ENCODE measurements at places on chromosomes 3 and 15.
A peak's percentile ranks its signal among the peaks of the same experiment; 100 is the strongest.

DNA sequence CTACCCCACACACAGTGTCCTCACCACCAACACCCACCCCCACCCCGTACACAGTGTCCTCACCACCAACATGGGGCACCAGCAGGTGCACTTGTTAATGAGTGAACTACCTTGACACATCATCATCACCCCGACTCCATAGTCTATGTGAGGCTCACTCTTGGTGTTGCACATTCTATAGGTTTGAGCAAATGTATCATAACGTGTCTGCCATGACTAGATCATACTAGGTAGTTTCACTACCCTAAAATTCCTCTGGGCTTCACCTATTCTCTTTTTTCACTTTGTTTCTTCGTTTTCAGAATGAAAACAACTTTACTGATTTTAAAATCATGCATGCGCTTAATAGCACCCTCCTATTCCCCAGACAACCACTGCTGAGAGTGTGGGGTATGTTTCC, 102.6 kb upstream of the SLC6A6 start:
- peaks cover 13% of the 10 kb centered on the region for H3K4me1 ChIP-seq
- H3K4me3 ChIP-seq, result no peak overlapping the region
- no peak overlapping the region for H3K27ac ChIP-seq
- no peak for DNase-seq
- no peaks in the 10 kb centered on the region for H3K36me3 ChIP-seq

- no peak overlapping the region for H3K27ac ChIP-seq
- no peaks in the 10 kb centered on the region for H3K27me3 ChIP-seq
- H3K4me3 ChIP-seq, result no peak overlapping the region
- no peak for DNase-seq
- peaks cover 9% of the 10 kb centered on the region for H3K4me1 ChIP-seq
Observed at GRCh38 chr3:53585049-53585448, 90.6 kb downstream of the CACNA1D start.

- DNase-seq, result no peak
- H3K4me1 ChIP-seq, result no peaks in the 10 kb centered on the region
- H3K4me3 ChIP-seq, result no peak overlapping the region
- no peaks in the 10 kb centered on the region for H3K27me3 ChIP-seq
- no peaks in the 10 kb centered on the region for H3K36me3 ChIP-seq
Observed at GRCh38 chr3:44666346-44666745, 17.8 kb downstream of the ZNF35 start.

GRCh38 chr15:43187544-43188155, 2.4 kb downstream of the CCNDBP1 start:
- H3K4me1 ChIP-seq, result peaks cover 12% of the 10 kb centered on the region
- peaks cover 14% of the 10 kb centered on the region for H3K36me3 ChIP-seq
- DNase-seq, result no peak
- no peaks in the 10 kb centered on the region for H3K27me3 ChIP-seq
- no peak overlapping the region for H3K4me3 ChIP-seq

GRCh38 chr3:1444195-1444594, 351.4 kb downstream of the CNTN6 start:
- H3K27ac ChIP-seq, result no peak overlapping the region
- H3K4me1 ChIP-seq, result no peaks in the 10 kb centered on the region
- H3K4me3 ChIP-seq, result no peak overlapping the region
- H3K27me3 ChIP-seq, result no peaks in the 10 kb centered on the region

- peaks cover under 1% of the 10 kb centered on the region for H3K27me3 ChIP-seq
- H3K36me3 ChIP-seq, result no peaks in the 10 kb centered on the region
- no peak overlapping the region for H3K4me3 ChIP-seq
- no peak overlapping the region for H3K27ac ChIP-seq
- no peaks in the 10 kb centered on the region for H3K4me1 ChIP-seq
Observed at GRCh38 chr15:98321896-98322295, 326.4 kb upstream of the IGF1R start.

DNA sequence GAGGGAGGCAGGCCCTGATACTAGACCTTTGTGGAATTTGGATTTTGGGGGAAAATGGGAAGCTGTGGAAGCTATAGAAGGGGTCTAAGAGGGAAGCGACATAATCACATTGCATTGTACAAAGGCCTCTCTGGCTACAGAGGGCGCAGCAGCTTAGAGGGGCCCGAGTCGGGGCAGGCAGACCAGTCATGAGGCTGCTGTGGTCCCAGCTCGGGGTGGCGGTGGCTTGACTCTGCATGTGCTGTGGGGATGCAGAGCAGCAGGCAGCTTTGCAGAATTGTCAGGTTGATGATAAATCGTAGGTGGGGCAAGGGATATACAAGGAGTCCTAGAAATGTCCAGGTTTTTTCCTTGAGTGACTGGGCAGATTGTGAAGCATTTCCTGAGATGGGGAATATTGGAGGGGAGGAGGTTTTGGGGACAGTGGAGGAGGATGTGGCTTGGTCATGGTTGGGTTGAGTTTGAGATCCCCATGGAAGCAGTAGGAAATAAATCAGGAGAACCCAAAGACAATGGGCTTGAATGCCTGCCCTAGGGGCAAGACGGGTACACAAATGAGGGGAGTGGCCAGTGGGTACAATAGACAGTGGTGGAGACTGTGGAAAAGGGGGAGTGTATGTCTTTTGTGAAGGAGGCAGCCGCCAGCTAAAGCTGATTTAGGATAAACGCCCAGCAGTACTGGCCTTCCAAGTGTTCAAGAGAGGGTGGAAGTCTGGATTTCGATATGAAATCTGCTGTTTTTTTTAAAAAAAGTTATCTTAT, 94.1 kb downstream of the HMG20A start:
- no peaks in the 10 kb centered on the region for H3K36me3 ChIP-seq
- no peak for DNase-seq
- H3K27ac ChIP-seq, result no peak overlapping the region
- no peaks in the 10 kb centered on the region for H3K4me1 ChIP-seq

DNA sequence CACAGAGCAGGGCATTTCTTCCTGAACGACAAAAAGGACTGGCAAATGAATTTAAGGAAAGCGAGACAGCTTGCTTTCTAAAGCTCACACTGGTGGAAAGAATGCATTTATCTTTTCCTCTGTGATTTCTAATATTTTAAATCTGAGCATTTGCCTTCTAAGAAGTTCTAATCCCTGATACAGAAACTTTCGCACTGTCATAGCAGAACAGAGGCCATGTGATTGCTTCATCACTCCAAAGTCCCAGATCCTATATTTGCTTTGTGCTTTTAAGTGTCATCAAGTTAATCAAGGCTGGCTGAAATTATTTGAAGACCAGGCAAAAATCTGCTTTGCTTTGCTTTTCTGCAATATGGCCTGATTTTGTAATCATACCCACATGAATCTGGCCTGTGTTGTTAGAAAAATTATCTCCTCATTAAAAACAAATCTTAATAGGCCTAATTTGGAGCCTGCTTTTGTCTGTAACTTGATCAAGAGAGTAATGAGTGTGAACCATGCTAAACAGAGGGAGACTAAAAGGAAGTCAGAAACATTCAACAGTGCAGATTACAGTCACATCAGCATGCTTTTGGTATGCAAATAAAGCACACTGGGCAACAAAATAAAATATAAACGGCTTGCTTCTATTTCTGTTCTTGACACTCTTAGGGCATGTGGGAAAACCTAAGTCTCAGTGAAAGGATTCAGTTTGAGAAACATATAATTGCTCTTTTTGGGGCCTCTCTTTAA, 178.2 kb upstream of the ADAMTS9 start:
- no peaks in the 10 kb centered on the region for H3K36me3 ChIP-seq
- DNase-seq, result no peak
- H3K27me3 ChIP-seq, result no peaks in the 10 kb centered on the region
- H3K27ac ChIP-seq, result no peak overlapping the region

DNA sequence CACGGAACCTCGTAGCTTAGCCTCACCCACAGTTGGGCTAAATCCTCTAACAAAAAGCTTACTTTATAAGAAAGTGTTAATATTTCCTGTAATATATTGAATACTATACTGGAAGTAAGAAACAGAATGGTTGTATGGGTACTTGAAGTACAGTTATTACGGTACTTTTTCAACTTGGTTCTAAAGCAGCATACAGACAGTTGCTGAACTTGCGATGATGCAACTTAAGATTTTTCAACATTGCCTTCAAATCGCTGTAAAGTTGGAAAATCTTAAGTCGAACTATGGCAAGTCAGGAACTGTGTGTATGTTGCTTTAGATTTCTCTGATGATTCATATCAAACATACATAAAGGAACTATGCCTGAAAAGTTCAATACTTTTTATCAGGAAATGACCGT, 204.4 kb upstream of the C2CD4B start:
- H3K27ac ChIP-seq, result no peak overlapping the region
- no peaks in the 10 kb centered on the region for H3K36me3 ChIP-seq
- no peak for DNase-seq
- H3K27me3 ChIP-seq, result peaks cover 15% of the 10 kb centered on the region
- H3K4me3 ChIP-seq, result no peak overlapping the region

DNA sequence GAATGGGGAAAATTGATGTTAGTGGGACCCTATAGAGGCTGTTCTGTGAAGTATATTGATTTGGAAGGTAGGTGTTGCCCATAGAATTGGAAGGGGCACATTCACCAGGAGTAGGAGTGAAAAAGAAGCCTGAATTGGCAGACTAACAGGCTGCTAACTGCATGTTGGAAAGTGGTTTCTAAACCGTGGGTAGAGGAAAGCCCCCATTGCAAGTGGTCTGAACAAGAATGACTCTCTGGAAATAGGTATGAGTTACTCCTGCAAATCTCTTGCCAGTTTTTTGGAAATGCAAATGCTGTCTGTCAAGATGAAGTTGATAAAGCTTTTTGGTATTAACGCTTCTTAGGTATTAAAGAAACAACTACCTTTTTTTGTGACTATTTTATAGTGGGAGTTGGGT, 3.5 kb downstream of the UBE2E1 start:
- peaks cover 49% of the 10 kb centered on the region for H3K4me1 ChIP-seq
- peak overlapping the region; percentile 77 for H3K4me3 ChIP-seq
- H3K27ac ChIP-seq, result peak overlapping the region; percentile 94
- H3K27me3 ChIP-seq, result no peaks in the 10 kb centered on the region
- DNase-seq, result no peak

GRCh38 chr3:108175352-108175751, 46.9 kb downstream of the IFT57 start:
- no peak overlapping the region for H3K4me3 ChIP-seq
- no peak overlapping the region for H3K27ac ChIP-seq
- H3K4me1 ChIP-seq, result no peaks in the 10 kb centered on the region
- no peak for DNase-seq

GRCh38 chr15:65655457-65655856, 33.7 kb downstream of the SLC24A1 start:
- H3K4me3 ChIP-seq, result no peak overlapping the region
- H3K4me1 ChIP-seq, result peaks cover 22% of the 10 kb centered on the region
- H3K27ac ChIP-seq, result no peak overlapping the region
- DNase-seq, result no peak

GRCh38 chr15:77889009-77889806, 188.3 kb downstream of the TBC1D2B start:
- H3K4me1 ChIP-seq, result no peaks in the 10 kb centered on the region
- no peak for DNase-seq
- no peak overlapping the region for H3K27ac ChIP-seq
- H3K36me3 ChIP-seq, result no peaks in the 10 kb centered on the region

GRCh38 chr3:153599685-153600084, 437.7 kb downstream of the RAP2B start:
- H3K4me1 ChIP-seq, result peaks cover 43% of the 10 kb centered on the region
- no peaks in the 10 kb centered on the region for H3K27me3 ChIP-seq
- peak; percentile 86 for DNase-seq
- H3K27ac ChIP-seq, result peak overlapping the region; percentile 64
- no peaks in the 10 kb centered on the region for H3K36me3 ChIP-seq
- H3K4me3 ChIP-seq, result peak overlapping the region; percentile 7

- H3K4me1 ChIP-seq, result peaks cover 8% of the 10 kb centered on the region
- DNase-seq, result no peak
- H3K36me3 ChIP-seq, result no peaks in the 10 kb centered on the region
- H3K27ac ChIP-seq, result no peak overlapping the region
- no peak overlapping the region for H3K4me3 ChIP-seq
Observed at GRCh38 chr15:63180746-63181145, 8.7 kb upstream of the RAB8B start.

- DNase-seq, result no peak
- no peaks in the 10 kb centered on the region for H3K36me3 ChIP-seq
Observed at GRCh38 chr3:181292984-181293383, 303.4 kb upstream of the DNAJC19 start.

DNA sequence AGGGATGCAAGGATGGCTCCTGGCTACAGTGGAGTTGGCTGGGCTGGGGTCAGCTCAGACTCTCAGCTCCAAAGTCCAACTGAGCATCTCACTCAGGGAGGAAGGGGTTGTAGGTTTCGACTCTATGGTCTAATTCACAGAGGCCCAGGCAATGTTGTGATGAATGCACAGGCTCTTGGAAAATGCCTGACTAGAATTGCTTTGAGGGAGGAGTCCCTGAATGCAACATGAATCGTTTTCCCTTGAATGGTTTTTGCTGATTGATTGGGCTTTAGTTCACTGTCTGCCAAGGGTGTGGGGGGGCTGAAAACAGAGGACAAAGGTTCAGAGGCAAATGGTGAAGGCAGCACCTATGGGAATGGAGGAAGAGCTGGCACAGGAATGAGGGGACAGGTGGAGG, 48.6 kb upstream of the LINGO1 start:
- no peak for DNase-seq
- H3K4me1 ChIP-seq, result no peaks in the 10 kb centered on the region
- H3K4me3 ChIP-seq, result no peak overlapping the region
- no peaks in the 10 kb centered on the region for H3K36me3 ChIP-seq

- peaks cover 28% of the 10 kb centered on the region for H3K4me1 ChIP-seq
- H3K4me3 ChIP-seq, result no peak overlapping the region
Observed at GRCh38 chr3:183319371-183319770, 66.3 kb downstream of the B3GNT5 start.

DNA sequence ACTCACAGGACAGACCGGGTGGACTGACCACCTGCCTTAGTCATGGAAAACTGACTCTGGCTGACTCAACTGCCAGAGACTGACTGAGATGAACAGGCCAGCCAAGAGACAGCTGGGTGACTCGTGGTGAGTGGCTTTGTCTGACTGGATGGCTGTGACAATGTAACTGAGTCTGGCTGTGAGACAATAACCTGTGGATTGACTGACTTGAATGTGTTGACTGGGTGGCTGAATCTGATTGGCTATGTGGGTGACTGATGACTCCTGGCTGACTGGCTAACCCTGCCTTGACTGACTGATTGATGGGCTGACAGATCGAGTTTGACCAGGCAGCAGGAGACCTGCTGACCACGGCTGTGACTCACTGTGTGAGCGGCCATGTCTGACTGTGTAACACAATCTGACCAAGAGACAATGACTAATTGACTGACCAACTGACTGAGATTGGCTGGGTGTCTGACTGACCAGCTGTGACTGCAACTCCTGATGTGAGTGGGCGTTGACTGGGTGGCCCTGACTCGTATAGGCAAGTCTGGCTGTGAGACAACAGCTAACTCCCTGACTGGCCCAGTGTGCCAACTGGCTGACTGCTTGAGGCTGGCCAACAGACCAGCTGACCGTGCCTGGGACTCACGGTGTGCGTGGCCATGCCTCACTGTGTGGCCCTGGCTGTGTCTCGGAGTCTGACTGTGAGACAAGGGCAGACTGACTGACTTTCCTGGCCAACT, 509.1 kb downstream of the SHQ1 start:
- H3K36me3 ChIP-seq, result no peaks in the 10 kb centered on the region
- H3K4me1 ChIP-seq, result no peaks in the 10 kb centered on the region
- peak; percentile 79 for DNase-seq
- no peak overlapping the region for H3K4me3 ChIP-seq
